Dermis blood vessel endothelial cell (primary cell): ENCODE measurements at places on chromosomes 2 and 18. TPM values are rescaled to one million over a fixed set of nuclear protein-coding genes. Genes with fewer than 3 reads are reported as not detected.

DNA sequence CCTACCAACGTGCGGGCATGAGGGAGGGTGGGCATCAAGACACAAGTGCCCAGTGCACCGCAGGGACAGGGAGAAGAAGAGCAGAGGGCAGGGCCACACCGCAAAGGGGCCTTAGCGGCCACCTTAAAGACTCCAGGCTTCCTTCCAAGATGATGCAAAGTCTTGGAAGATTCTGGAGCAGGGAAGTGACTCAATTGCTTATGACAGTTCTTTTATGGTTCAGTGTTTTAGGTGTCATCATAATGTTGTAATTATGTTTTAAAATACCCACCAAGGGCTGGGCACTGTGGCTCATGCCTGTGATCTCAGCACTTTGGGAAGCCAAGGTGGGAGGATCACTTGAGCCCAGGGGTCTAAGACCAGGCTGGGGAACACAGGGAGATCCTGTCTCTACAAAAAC lies 44.5 kb upstream of the SEMA4C start:
- DNase-seq = no peak

GRCh38 chr2:234306426-234307173 lies 190.3 kb downstream of the ARL4C start:
- DNase-seq = no peak

Gene FBLN7
- 2.4 and 3.3 TPM in 2 replicates for total RNA-seq

- DNase-seq = peak; percentile 74
These were observed 103.8 kb downstream of the ASAP2 start for GRCh38 chr2:9310377-9310776.

DNA sequence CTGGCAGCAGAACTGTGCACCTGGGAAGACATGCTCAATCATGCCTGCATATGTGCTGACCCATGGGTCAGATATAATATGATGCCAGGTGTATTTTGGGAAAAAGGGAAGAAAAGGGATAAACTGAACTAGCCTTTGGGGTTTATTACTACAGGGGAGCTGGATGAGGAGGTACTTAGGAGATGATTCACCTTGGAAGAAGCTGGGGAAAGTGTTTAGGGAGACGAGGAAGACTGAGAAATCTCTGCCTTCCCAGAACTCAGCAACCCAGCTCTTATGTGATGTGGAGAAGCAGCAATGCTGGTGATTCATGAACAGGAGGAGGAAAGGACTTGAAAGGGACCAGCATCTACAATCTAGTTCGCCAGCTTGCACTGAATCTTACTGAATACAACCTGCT lies 110.2 kb downstream of the BARD1 start:
- DNase-seq = no peak

DNA sequence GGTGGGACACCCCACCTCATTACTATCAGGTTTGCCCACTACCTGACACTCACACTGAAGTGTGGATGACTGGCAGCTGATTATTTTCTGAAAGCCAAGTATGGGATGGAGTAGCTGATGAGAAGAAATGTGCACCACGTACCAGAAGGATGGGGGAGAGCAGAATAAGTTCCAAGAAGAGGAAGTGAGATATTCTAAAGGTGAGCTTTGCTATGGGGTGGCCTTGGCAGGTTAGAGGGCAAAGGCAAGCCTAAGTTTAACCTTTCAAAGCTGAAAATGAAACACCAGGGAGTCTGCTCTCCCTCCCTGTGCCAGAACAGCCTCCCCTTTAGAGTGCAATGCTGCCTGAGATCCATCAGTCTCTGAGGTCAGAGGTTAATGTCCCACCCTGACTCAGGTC lies 196.1 kb upstream of the OSR1 start:
- DNase-seq = no peak

- no peak for DNase-seq
These were observed 175.8 kb downstream of the IRS1 start for GRCh38 chr2:226623587-226624368.

Gene DHRS9
- 0.19 TPM in 1 of 2 replicates, not detected in the other for total RNA-seq

DNA sequence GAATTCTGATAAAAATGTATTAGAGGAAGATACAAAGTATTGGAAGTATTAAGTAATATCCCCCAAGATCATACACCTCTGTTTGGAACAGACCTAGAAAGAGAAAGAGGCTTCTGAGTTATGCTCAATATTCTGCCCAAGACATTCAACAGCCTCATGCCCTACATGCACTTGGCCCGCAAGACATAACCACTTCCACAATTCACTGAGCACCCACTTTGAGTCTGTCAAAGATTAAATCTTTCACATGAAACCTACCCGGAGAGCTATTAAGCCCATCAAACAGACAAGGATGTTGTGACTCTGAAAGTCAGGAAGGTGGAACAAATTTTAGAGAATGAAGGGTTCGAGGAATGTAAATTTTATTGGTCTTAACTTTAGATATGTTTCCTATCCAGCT lies 344.7 kb upstream of the SYT4 start:
- DNase-seq = no peak

Gene CNOT11
- total RNA-seq = 21.1 and 21.3 TPM in 2 replicates
